Activated naive CD4-positive, alpha-beta T cell treated with anti-CD3 and anti-CD28 coated beads for 36 hours (primary cell): ENCODE measurements at places on chromosomes 2 and 18.

GRCh38 chr2:239436669-239437335 is 36.0 kb upstream of the HDAC4 start:
- DNase-seq, result no peak

GRCh38 chr2:29502460-29502911 is 387.3 kb downstream of the CLIP4 start:
- DNase-seq, result no peak

DNA sequence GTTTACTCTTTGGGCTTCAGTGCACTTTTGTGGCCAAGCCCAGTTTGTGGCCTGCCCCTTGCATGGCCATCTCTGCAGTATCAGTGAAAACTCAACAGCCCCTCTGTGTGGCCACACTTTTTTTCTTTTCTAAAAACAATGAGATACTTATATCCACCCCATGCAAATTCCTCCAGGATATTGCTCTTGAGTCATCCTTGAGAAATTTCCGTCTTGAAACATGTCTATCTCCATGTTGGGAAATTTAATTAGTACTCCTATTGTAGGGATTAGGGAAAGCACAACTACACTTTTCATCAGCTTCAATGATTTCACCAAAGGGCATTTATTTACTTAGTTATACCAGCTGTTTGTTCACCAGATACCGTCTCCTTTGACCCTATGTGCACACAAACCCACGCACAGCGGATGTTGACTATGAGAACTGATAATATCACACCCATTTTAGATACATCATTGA is 993.1 kb downstream of the TSN start:
- no peak for DNase-seq

DNA sequence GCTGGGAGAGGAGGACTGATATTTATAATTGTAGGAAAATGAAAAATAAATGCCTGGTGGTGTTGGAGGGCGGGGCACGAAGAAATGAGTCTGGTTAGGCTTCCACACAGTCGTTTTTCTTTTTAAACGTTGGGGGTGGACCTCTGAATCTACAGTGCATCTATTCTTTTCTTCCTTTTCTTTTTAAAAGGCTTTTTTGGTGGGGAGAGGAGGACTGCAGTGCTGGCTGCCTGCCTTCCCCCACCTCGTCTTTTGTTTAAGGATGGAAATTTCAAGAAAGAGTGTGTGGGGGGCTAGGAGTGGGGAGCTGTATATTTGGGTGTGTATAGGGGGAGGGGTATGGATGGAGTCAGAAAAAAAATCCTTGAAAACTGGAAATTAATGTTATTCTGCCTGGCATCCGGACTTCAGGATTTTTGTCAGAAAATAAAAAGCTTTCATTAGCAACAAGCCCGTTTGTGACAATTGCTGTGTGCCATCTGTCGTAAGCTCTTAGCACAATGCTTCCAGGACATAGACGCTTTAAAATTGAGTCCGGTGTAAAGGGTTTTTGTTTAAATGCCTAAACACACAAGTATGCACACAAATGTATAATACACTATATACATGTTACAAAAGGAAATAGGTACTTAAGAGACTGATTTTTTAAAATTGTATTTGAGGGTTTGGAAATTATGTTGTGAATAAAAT is 1.1 kb downstream of the MAP2 start:
- no peak for DNase-seq

DNA sequence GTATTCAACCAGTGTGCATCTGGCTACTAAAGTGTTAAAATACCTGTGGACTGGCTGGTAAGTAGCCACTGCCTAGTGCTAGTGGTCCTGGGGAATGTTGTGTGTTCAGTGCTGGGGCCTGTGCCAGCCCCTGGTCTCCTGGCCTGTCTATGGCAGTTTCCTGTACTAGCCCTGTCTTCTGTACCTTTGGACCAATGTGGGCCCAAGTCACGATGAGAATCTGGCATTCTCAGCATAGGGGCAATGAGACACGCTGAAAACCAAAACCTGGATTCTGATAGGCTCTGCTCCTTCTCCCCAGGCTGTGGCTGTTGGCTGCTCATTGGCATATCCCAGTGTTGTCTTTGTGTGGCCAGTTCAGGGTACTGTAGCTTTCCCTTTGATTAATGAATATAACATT is 170.4 kb downstream of the PTPRM start:
- no peak for DNase-seq

DNA sequence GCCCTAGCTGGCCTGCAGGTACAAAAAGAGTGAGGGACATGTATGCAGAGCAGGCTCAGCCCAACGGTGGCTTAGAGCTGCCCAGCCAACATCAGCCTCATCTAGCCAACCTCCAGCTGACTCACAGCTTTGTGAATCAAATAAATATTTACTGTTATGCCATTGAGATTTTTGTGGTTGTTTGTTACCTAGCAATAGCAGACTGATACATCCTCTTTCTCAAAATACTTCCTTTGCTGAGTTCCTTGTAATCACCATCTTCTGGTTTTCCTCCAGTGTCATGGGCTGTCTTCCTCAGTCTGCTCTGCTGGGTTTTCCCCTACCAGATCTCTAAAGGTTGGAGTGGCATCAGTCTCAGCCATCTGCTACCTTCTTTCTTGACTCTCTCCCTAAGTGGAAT is 126.6 kb upstream of the SLC1A4 start:
- DNase-seq, result no peak

GRCh38 chr2:165864296-165864695 is 70.2 kb upstream of the GALNT3 start:
- no peak for DNase-seq

DNA sequence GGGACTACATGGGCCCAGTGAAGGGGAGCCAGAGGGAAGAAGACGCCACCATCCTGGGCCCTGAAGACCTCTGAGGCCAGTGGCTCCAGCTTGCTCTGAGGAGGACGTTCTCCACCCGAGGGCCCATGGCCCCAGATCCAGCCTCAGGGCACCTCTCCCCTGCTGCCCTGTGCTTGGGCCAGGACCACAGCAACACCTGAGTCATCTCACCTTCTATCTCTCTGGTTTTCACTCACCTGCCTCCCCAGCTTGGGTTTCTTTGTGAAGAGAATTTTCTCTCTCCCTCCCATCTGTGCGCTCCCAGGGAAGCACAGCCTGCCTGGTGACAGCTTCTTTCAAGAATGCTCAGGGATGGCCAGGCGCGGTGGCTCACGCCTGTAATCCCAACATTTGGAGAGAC is 19.8 kb downstream of the ZFP36L2 start:
- DNase-seq, result no peak

DNA sequence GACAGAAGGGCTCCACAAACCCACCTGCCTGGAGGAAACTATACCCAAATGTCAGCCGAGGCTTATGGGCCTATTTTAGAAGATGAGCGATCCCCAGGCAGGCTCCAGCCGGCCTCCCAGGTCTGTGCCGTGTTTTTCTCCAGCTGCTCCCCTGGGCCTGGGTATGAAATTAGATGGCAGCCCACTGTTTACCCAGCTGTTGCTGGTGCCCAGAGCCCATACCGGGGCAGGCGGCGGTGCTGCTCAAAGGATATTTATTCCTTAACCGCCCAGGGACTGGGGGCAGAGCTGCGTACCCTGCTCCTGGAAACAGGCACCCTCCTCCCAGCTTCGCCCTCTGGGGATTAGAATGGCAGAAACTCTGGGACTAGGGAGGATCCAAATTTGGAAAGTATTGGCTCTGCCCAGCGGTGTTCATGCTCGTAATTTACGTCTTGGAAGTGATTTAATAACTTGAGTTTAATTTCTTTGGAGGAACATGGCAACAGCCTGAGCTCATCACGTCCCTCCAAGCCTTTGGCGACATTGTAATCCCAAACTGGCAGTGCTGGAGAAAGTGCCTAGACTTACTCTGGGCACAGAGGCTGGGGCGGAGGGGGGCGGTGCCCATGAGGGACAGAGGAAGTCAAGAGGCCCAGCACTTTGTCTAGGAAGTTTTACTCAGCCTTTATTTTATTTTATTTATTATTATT is 199.2 kb downstream of the KLHL29 start:
- DNase-seq, result no peak

- DNase-seq, result no peak
Observed at GRCh38 chr2:159817283-159817682, 19.3 kb upstream of the CD302 start.

DNA sequence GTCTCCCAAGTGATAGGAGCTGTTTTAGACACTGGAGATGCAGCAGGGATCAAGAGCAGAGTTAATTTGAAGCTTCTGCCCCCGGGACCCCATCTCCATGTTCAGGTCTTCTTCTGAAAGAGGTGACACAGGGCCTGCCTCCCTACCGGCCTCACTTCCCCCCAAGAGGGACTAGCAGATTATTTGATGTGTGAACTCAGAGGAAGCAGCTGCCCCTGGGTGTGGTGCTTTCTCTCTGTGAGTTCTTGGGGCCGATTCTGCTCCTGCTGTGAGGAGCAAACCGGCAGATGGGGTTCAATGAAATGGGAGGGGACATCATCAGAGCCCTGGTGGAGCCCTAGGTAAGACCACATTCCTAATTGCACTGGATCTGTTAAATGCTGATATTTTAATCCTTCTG is 193.4 kb downstream of the FBXO15 start:
- no peak for DNase-seq

GRCh38 chr2:146666340-146666739 is 1178.5 kb upstream of the ACVR2A start:
- DNase-seq, result no peak

- DNase-seq, result no peak
Observed at GRCh38 chr2:72431737-72432136, 284.1 kb upstream of the CYP26B1 start.

DNA sequence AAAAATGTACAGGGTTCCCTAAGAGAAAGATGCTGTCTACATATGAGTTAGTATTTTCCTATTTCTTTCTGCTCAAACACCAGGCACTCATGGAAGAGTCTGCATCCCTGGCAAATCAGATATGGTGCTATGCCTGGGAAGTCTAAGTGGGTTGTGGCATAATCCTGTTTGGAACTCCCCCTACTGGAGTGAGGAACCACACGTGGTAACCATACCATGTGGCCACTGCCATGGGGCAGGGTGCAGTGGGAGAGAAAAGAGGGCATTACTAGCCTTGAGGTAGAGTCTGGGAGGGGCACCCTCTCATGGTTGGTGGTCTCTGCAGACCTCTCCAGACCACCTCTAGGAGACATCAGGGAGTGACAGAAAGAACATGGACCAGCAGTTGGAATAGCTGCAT is 257.9 kb upstream of the ATP5MC3 start:
- DNase-seq, result no peak

DNA sequence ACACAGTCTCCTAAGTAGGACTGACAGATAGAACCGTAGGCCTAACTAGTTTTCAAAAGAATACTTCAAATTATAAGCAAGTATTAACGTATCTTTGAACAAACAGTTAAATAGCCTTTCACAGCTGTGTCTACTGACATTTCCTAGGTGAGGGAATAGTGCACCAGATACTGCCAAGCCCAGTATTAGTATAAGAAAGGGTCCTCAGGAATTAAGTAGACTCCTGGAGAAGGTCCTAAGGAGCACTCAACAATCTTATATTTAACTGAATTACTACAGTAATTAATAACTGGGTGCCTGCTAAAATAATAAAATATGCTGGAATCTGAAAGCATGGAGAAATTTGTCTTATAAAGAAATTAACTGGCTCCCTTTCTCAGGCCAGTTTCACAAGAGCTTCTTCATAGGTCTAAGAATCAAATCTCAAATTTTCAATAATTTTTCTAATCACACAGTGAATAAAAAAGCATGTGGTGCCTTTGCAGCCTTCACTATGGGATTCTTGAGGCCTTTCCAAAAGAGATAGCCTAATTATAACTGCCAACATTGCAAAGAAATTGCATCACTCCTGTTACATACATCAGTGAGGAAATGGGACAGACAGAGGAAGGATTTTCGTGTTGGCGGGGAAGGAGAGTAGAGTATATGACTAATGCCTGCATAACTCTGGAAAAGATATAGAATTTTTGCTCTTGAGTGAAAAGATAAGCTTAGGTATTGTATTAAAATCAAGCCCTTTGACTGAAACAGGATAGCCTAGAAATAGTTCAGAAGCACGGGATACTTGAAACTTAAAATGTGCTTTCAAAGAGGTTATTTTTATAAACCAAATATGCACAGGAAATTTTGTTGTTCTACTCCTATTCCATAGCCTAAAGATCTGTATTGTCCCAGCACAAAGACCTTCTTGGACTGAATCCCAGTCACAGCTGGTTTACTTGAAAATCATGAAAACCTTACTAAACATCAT is 228.6 kb upstream of the STK17B start:
- no peak for DNase-seq

GRCh38 chr2:98498703-98499440 is 54.2 kb downstream of the INPP4A start:
- DNase-seq, result no peak
